Mononuclear cell (primary cell): ENCODE measurements at places on chromosomes 3 and 15. TPM values are rescaled to one million over a fixed set of nuclear protein-coding genes. Genes with fewer than 3 reads are reported as not detected.

Gene UBE2Q2
- 46.5 TPM for total RNA-seq

Gene ZBED2
- not detected for total RNA-seq

Gene LDHAL6B
- not detected for total RNA-seq

Gene FRMD4B
- 26.3 TPM for total RNA-seq

Gene SUMF1
- 31.7 TPM for total RNA-seq

Gene CCDC39
- total RNA-seq: not detected

Gene GOLGA8K
- total RNA-seq: 0.84 TPM

Gene RSRC1
- total RNA-seq: 36.1 TPM

Gene WDR93
- not detected for total RNA-seq

Gene STRC
- total RNA-seq: 0.42 TPM

Gene SCN10A
- not detected for total RNA-seq

Gene TOP2B
- 126 TPM for total RNA-seq

Gene SLC6A6
- 53.7 TPM for total RNA-seq

Gene WNT5A
- 0.42 TPM for total RNA-seq

Gene GALNT15
- total RNA-seq: not detected

Gene TMPRSS7
- total RNA-seq: not detected

Gene ATP2B2
- total RNA-seq: not detected

Gene PLSCR2
- not detected for total RNA-seq

Gene DCUN1D1
- total RNA-seq: 39.6 TPM

Gene VILL
- total RNA-seq: 12.4 TPM

Gene SLCO2A1
- total RNA-seq: not detected

Gene CNTN3
- total RNA-seq: not detected

Gene TUSC7
- not detected for total RNA-seq

Gene CLDN16
- total RNA-seq: 0.10 TPM

Gene PLCB2
- 61.7 TPM for total RNA-seq

Gene RAD51
- 1.2 TPM for total RNA-seq

Gene ANKRD63
- not detected for total RNA-seq

Gene DPPA2
- not detected for total RNA-seq

Gene EHHADH
- under 0.01 TPM for total RNA-seq
